Effector CD4-positive, alpha-beta T cell (primary cell): ENCODE measurements at places on chromosomes 5 and 9.

DNA sequence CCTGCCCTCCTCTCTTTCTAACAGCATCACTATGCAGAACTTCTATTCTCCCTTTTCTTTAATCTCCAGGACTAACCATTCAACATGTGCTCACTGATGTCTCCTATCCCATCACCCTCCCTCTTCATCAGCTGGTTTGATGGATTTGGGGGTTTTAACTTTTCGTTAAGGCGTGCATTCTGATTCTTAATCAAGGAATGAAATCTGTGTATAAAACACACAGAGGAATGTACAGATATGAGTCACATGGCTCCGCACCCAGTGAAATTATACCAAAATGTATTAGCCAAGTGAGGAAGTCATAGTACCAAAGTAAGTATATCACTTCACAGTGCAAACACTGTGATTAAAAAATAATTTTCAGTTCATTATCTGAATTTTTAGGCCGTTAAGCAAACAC, 35.2 kb downstream of the MARCHF11 start:
- no peak for DNase-seq

DNA sequence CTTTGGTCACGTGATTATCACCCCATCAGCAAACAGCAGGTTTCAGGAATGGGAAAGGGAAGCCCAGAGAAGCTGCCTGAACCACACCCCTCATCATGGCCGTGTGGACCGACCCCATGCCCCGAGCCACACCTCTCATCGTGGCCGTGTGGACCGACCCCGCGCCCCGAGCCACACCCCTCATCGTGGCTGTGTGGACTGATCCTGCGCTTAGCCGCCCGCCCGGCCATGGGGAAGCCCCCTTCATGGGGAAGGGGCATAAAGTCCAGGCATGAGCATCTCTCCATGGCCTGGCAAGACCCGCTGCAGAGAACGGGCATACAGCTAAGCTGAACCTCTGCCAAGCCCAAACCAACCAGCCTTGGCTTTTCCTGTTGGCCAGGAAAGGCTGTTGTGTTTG, 6.4 kb downstream of the SNAPC4 start:
- DNase-seq = no peak

DNA sequence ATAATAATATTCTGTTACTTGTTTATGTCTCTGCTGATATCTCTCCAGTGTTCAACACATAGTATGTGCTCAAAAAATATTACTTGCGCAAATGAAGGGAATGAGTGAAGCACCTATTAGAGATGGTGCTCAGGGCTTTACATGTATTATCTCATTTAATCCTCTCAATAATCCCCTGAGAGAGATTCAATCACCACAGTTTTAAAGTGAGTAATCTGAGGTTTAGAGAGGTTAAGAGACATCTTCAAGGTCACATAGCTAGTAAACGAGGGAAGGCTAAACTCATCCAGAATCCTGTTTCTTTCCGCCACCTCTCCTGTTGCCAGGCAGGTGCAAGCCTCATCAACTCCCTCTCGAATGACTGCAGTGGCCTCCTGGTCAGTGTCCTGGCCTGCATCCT, 82.0 kb downstream of the UGCG start:
- DNase-seq = no peak

- no peak for DNase-seq
Observed at GRCh38 chr5:162816816-162817215, 620.6 kb upstream of the CCNG1 start.

DNA sequence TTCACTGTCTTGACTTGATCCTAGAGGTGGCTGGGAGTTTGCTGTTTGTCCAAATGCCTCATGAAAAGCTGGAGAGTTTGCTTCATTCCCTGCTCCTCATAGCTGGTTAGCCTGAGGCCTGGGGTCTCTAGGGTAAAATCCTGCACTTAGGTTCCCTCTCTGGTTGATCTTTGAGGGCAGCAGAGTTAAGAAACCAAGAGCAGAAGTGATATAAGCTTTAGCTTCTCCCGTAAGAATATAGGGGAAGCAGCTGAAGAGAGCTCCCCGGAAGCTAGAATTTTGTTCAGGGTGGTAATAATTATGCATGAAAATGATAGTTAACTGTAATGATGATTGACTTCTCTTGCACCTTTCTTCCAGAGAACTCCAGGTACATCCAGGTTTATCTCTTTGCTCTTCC, 1.4 kb downstream of the FAM53C start:
- no peak for DNase-seq

- no peak for DNase-seq
Observed at GRCh38 chr9:17613758-17614157, 34.9 kb downstream of the SH3GL2 start.

DNA sequence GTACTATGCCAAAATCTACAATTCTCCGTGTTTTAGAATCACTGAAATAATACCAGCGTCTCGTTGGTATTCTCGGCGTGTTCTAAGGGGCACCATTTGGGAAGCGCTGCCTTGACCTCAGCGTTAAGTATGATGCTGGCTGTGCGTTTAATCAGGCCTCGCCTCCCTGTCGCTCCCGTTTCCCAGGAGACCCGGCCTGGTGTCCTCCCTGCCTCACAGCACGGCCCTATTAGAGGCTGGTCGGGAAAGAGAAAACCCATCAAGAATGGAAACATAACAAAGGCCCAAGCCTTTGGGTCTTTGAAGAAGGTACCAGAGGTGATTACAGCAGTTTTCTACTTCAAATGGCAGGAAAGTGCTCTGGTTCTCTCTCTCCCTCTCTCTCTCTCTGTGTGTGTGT, 30.0 kb downstream of the GFPT2 start:
- DNase-seq = no peak

DNA sequence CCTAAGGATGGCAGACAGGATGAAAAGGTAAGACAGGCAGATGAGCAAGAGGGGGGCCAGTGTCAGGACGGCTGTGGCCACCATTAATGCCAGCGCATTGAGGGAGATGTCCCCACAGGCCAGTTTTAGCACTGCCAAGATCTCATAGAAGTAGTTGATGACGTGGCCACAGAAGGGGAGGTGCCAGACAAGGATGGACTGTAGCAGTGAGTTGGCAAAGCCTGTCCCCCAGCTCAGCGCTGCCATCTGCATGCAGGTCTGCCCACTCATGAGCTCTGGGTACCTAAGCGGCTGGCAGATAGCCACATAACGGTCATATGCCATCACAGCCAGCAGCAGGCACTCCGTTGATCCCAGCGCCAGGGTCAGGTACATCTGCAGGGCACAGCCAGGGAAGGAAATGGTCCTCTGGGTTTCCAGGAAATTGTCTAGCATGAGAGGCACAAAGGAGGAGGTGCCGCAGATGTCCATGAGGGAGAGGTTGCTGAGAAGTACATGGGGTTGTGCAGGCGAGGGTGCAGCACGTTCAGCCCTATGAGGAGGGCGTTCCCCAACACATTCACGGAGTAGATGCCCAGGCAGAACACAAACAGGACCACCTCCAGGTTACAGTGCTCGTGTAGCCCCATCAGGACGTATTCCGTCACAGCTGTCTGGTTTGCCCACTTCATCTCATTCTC, 10.8 kb downstream of the OR13J1 start:
- no peak for DNase-seq

- DNase-seq = no peak
Observed at GRCh38 chr5:91111473-91112238, 271.5 kb downstream of the ARRDC3 start.

GRCh38 chr5:148437249-148437648, 53.5 kb downstream of the FBXO38 start:
- DNase-seq = no peak

DNA sequence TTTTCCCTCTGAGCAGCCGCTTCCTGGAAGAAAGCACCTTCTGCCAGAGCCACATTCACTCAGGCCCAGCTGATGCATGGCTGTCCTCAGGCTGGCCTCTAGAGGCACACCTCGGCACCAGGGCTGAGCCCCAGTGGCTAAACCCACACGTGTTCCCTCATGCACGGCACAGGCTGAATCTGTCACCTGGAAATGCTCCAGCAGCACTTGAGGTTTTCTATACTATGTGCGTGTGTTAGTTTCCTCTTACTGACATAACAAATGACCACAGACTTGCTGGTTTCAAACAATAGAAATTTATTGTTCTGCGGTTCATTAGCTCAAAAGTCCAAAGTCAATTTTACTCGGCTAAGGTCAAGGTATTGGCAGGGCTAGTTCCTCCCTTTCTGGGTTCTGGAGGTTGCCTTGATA, 141.4 kb downstream of the LRRC70 start:
- no peak for DNase-seq

DNA sequence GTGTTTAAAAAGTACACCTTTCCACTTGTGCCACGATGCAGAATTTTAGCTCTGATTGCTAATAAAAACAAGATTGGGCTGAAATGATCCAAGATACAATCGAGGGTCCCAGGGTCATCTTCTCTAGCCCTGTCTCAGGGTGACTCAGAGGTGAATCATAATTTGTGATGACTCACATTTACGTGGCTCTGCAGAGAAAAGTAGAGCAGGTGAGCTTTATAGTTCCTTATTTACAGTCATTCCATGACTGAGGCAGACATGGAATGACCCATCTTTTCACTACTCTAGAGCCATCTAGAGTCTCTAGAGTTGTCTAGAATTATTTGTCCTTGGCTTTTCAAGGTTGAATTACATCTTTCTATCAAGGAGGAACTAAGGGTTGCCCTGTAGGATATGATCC, 155.2 kb downstream of the GAS1 start:
- DNase-seq = no peak

- no peak for DNase-seq
Observed at GRCh38 chr9:8980496-8981013, 1181.0 kb upstream of the DMAC1 start.

DNA sequence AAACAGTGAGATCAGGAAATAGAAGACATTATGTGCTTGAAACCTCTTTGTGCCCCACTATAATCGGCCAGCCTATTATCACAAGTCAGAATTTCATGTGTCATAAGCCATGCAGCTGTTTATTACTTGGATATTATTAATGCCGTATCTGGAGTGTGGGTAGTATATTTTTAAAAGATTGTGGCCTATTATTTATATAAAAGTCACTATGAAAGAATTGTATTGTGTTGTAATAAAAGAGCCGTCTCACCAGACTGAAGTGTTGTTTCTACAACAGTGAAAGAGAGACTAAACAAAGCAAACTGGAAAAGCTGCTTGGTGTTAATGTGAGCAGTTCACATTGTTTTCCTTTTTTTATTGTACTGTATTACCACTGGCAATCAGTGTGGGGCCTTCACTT, 449.1 kb downstream of the PSAT1 start:
- no peak for DNase-seq

DNA sequence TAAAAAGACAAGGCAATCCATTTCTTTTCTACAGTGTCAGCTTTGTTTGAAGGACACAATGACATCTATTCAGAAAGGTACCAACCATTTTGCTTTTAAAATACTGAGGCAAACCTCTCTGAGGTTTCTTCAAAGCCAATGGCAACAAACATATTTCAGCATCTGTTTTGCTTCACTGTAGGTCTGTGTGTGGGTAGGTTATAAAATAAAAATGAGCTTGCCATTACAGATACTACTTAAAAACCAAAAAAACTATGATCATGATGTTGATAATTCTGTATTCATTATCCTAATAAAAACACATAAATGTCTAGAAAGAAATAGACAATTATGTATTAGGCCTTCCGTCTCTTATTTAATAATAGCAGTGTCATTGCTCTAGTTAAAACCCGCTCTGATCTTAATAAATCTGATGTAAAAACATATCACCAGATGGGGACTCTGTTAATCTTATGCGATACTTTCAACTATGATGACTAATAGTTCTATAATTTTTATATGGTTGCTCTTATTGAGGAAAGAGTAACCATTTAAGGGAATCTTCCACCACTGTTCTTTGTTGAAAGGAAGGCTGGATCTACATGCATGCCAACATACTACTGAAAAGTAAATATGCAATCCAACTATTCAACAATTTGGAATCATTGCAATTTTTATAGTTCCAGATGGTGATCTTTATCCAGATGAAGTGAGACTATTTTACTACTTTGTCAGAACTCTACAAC, 647.2 kb downstream of the PDE4D start:
- no peak for DNase-seq

DNA sequence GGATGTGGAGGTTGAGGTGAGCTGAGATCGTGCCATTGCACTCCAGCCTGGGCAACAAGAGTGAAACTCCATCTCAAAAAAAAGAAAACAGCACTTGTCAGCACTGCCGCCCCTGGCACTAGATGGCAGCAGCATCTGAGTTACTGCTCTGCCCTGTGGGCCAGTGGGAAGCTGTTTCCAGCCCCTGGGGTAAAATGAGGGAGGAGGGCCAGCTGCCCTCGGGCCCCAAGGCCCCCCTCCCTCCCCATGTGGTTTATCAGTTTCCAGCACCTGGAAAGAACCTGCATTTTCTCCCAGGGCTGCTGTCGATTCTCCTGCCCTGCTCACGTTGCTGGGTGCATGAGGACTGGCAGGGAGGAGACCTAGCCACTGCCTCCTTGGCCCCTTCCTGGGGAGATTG, 13.2 kb upstream of the CEL start:
- no peak for DNase-seq

DNA sequence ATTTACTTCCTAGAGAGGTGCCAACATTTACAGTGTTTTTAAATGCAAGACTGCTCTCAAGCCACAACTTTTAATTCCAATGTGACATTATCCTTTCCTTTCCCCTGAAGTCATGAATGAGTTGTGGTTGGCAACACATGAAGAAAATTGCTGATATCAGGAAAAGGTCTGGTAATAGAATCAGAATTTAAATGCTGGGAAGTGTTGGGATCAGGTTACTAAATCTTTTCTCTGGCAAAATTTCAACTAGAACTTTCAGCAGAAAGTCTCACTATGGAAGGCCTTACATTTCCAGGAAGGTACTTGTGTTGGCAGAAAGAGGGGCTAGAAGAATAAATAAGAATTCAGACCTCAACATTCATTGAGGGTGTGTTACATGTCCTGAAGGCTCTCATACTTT, 10.6 kb upstream of the SLC44A1 start:
- no peak for DNase-seq

DNA sequence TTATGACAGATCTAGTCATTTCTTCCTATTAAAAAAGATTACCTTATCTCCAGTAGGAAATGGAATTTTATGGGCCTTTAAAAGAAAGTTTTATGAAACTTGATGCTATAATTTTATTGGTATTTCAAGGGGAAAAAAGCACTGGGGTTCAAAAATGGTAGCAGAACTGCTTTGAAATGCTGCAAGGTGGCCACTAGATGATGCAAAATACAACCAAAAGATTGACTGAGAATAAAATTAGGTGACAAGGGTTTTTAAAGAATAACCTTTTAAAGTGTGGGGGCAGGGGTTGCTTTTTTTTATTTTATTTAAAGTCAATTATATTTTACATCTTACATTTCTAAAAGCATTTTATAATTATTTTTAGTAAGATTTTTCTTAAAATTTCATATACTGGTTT, 61.7 kb downstream of the KLF9 start:
- DNase-seq = no peak

GRCh38 chr9:76756941-76757673, 7.1 kb upstream of the PCA3 start:
- DNase-seq = no peak

DNA sequence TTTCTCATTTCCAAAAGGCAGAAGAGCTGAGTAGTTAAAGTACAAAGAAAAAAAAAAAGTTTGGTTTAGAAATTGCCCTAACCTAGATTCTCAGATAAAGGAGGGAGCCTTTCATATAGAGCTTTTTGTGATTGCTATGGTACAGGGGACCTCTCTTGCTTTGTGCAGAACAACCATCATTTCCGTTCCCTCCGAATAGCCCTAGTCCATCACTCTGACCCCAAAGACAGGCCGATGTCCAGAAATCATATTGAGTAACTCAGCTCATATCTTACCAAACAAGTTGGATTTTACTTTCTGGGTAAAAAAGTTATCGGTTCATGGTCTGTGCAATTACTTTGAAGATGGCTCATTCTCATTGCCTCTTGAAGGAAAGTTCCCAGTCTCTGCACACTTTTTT, 36.7 kb upstream of the COL15A1 start:
- DNase-seq = no peak

GRCh38 chr9:107816561-107817021, 327.0 kb upstream of the KLF4 start:
- DNase-seq = no peak

- DNase-seq = no peak
Observed at GRCh38 chr5:80590766-80591165, 20.7 kb upstream of the ANKRD34B start.
